ENCODE measurements at places on chromosomes 13 and 19.

- no peak for DNase-seq
Observed at GRCh38 chr13:24698686-24699085, 18.5 kb downstream of the ATP12A start.

GRCh38 chr19:3167533-3168272, 10.9 kb upstream of the S1PR4 start:
- DNase-seq, result no peak

- no peak for DNase-seq
Observed at GRCh38 chr13:85266771-85267170, 532.4 kb downstream of the SLITRK6 start.

DNA sequence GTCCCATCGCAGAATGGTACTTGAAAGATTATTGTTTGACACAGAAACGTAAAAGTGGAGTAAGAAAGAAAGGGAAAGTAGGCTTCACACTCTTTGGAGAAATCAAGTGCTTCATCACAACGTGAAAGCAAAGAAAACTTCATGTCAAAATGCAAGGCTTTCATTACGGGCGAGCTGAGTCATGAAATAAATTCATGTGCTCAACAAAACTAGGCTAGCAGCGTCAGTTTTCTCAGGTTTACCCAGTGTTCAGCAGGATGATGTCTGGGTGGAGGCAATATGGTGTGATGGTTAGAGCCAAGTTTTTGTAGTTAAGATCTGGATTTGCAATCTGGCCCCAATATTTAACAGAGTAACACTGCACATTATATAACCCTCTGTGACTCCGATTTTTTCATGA, 128.0 kb downstream of the TRPC4 start:
- DNase-seq, result no peak

DNA sequence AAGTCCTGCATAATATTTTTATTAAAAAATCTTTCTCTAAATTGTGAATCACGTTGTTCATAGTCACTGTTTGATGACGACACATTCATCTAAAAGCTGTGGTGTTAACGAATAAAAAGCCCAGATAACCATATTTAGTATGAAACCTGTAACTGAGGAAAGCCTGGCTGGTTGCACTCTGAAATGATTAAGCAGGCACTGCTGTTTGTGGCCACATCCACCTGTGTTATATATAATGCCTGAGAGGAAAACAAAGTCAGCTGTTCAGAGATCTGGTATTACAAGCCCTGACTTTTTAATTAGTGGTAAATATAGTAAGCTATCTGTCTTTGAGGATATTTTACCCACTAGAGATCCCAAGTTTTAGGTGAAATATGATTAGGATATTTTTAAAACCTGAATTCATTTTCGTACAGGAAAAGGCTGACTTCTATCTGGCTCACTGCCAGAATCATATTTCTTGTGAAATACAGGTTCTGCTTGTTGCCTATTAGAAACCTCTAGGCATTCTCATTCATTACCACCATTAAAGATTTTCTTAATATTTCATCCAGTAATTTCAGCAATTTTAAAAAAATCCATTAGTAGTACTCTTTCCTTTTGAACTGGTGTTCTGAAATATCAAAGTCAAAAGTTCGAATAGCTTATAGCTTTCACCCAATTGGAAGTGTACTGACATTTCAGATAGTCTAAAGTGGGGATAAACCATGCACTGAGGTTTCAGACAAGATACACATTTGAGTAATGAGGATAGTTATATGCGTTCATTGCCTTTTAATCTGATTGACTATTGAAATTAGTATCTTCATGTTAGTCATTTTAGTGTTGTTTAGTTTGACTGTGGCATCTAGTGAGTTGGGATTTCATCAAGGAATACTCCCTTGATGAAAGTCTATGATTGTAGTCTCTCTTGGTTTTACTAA, 79.7 kb downstream of the LMO7 start:
- no peak for DNase-seq

DNA sequence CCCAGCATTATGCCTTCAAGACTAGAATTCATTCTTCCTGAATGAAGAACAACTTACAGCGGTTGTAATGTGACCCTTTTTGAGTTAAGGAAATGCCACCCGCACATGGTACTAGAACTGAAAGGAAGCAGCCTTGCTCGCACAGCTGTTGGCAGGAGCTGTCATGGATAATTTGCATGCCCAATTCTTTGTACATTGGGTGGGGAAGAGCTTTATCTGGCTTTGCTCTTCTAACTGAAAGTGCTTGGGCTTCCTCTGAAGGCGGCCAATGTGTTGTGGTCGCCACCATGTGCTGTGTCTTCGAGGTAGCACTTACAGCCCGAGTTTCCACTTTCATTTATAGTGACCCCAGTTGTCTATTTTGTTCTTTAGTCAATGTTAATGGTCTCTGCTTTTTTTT, 3.4 kb downstream of the CCNE1 start:
- no peak for DNase-seq

DNA sequence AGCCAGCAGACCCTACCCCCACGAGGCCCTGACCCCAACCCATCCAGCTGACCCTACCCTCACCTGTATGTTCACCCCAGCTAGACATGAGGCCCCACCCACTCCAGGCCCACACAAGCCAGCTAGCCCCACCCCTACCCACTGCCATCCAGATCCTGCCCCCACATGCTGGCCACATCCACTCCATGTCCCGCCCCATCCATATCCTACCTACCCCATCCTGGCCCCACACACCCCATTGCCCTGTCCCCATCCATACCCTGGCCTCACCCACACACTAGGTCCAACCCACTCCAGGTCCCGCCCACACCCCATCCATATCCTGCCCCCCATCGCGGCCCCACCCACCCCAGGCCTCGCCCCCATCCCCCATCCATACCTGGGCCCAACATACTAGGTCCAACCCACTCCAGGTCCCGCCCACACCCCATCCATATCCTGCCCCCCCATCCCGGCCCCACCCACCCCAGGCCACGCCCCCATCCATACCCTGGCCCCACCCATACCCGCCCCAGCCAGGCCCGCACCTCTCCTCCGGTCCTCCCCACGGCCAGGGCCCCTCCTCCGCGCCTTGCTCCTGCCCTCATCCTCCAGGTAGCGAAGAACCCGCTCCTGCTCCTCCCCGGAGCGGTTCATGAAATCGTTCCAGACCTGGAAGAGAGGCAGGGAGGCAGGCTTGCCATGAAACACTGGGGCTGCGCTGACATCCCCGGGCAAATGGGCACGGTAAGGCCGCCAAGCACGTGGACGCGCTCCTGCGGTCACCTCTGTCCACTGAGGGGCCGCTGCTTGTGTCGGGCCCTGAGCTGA, 7.2 kb downstream of the RNU6-9 start:
- DNase-seq, result peak; percentile 64

- peak; percentile 48 for DNase-seq
Observed at GRCh38 chr13:35475212-35475959, 1.1 kb downstream of the MAB21L1 start.

Data from Peyer's patch (tissue), 4 donors.